ENCODE measurements at places on chromosomes 6 and 20.
A peak's percentile ranks its signal among the peaks of the same experiment; 100 is the strongest.

- no peak for DNase-seq
Measured at GRCh38 chr6:163947276-163947675, 532.8 kb downstream of the QKI start.

- DNase-seq = no peak
Measured at GRCh38 chr20:10919396-10920140, 245.8 kb upstream of the JAG1 start.

DNA sequence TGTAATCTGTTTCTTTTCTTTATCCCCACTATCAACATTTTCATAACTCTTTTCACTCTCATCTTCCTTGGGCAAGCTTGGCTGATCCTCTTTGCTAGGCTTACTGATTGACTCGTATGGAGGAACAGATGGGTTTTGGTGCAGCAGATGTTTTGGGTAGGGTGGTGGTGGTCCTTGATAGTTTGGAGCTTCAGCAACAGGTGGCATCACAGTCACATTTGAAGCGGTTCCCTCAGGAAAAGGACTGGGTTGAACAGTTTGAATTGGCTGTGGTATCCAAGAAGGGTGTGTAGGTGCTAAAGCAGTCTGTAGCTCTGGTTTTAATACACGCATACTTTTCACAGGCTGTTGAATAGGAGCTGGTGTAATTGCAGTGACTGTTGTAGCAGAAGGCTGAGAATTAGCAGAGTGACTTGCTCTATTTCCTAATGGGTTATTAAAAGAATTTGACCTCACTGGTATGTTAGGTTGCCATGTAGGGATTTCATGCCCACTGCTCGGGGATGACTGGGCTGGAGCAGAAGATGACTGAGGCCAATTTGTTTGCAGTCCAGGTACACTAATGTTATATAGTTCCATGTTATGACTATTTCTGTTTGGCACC is 34.5 kb downstream of the LATS1 start:
- DNase-seq = no peak

DNA sequence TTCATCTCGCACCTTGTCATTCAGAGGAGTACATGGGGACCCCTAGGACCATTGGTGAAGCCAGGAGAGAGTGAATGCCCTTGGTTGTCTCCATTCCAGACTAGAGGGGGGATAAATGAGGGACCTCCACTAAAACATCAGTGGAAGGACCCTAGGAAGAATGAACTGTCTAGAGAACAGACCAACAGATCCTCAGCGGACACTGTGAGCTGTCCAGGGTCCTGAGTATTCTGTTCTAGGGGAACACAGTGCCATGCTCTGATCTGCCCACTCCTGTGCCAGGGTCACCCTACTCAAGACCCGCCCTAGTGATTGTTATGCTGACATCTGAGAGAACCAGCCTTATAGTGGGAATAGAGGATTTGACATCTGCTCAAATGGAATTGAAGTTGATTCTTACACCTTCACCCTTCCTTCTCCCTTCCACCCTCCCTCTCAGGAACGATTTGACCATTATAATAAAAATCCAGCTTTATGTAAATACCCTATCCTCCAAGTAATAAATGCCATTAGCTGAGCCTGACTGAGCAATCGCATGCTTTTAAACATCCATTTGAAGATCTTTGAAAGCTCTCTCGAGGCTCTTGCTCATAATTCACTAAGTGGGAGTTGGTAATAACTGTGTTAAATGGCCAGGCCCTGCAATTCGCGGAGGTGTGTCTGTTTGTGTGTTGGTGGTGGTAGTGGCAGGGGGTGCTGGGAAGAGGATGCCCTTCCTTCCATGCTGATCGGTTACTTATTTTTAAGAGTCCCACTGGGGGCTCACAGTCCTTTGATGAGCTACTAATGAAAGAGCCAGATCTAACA is 43.6 kb upstream of the SLC32A1 start:
- DNase-seq = peak; percentile 68

DNA sequence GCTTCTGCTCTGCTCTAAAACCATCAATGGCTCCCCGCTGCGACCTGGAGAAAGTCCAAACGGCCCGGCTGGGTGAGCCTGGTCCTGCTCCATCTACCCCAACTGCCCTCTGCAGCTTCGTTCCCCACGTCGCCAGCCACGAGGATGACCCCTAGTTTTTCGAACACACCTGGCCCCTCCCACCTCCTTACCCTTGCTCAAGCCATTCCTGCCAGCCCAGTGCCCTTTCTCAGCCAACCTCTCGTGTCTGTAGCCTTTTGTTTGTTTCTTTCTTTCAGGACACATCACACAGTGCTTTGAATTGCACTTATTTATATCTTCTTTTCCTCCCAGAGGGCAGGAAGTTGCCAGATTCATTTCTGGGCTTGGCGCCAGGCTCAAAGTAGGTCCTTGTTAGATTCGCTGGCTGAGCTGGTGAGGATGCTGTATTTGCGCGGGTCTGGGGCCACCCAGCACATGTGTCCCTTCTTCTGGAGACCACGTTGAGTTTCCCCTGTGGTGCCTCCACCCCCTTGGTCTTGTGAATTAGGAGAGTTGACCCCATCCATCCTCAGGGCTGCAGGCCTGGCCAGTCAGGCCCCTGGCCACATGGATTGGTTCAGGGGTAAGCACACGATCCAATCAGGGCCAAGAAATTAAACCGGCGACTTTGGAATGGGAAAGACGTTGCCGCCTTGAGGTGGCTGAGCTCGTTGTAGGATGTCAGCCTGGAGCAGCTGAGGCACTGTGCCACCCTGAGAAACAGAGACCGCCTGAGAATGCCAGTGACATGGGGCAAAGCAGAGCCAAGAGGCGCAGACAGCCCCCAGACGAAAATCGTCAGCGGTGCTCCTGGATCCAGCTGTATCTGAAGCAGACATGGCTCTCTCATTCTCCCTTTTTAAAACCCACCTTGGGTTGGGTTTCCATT is 156.0 kb downstream of the CEBPB start:
- peak; percentile 94 for DNase-seq

DNA sequence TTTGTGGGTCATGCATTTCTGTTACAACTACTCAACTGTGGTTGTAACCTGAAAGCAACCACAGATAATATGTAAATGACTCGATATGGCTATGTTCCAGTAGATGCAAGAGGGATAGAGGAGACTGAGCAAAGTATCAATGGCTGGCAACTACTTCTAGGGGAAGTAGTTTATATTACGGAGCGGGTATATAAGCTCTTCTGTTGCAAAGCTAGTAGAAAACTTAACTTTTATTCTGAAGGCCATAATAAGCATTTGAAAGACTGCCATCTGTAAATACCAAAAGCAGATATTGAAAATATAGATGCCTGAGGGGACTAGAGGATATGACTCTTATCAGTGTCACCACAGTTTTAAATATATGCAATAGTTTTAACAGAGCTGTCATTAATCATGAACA is 655.3 kb downstream of the PHF3 start:
- no peak for DNase-seq

- no peak for DNase-seq
Measured at GRCh38 chr6:132763269-132763668, 5.6 kb upstream of the VNN2 start.

GRCh38 chr20:48926821-48927220 is 5.3 kb downstream of the ARFGEF2 start:
- DNase-seq = no peak

- no peak for DNase-seq
Measured at GRCh38 chr20:61960836-61961235, 104.8 kb downstream of the TAF4 start.

DNA sequence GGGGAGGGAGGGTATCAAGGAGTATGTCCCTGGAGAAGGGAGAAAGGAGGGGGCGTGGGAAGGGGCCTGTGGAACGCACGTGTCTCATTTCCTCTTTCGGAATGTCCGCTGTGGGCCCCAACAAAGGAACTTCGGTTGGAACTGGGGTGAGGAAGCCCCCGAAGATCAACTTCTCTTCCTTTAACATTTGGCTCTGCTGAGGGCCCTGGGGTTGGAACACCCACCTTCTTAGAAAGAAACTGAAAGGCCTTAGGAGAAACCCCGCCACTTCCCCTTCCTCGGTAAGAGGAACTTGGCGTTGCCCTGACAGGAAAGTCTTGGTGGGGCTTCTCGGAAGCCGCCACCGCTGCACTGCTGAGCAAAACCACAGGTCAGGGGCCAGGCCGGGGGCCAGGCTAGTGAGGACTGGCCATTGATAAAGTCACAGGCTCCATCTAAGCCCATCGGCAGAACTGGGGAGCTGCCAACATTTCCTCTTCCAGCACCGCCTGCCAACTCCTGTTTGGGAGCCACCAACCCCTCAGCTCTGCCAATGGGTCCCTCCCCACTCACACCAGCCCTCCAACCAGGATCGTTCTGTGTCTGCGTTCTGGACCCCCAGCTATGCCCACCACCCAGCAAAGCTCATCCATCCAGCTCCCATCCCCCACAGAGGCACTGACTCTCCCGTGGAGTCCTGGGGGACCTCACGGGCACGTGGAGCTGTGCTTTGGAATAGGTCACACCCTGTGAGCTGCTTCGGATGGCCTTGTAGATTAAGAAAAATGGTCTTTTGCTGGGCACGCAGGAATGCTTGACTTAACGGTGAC is 44.8 kb downstream of the FGD2 start:
- DNase-seq = no peak

- DNase-seq = no peak
Measured at GRCh38 chr6:33410711-33411631, at the start of gene PHF1. TSS of gene PHF1 (plus strand) at chr6:33411014. CDS start at chr6:33412264, 1,250 bp downstream.

GRCh38 chr6:126064748-126065401 is 78.5 kb downstream of the TRMT11 start:
- no peak for DNase-seq

DNA sequence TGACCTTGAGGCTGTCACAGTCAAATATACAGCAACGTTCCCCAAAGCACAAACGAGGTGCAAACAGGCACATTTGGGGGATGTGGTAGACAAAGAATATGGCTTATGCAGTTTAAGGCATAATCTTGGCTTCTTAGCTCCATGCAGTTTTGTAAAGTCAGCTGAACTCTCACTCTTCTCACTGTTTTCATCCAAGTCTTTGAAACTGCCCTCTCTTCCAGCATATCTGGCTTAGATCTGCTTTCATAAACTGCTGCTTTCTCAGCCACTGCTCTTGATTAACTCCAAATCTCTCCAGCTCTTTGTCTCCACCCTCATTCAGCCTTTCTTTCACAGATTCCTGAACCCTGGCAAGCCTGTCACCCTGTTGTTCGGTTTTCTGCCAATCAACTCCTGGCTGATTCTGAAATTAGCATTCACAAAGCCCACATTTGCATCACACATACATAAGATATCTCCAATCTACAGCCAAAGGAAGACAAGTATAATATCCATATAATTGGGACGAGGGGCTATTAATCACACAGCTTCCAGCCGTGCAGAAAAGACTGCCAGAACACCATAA is 301.1 kb upstream of the RNF217 start:
- DNase-seq = no peak

DNA sequence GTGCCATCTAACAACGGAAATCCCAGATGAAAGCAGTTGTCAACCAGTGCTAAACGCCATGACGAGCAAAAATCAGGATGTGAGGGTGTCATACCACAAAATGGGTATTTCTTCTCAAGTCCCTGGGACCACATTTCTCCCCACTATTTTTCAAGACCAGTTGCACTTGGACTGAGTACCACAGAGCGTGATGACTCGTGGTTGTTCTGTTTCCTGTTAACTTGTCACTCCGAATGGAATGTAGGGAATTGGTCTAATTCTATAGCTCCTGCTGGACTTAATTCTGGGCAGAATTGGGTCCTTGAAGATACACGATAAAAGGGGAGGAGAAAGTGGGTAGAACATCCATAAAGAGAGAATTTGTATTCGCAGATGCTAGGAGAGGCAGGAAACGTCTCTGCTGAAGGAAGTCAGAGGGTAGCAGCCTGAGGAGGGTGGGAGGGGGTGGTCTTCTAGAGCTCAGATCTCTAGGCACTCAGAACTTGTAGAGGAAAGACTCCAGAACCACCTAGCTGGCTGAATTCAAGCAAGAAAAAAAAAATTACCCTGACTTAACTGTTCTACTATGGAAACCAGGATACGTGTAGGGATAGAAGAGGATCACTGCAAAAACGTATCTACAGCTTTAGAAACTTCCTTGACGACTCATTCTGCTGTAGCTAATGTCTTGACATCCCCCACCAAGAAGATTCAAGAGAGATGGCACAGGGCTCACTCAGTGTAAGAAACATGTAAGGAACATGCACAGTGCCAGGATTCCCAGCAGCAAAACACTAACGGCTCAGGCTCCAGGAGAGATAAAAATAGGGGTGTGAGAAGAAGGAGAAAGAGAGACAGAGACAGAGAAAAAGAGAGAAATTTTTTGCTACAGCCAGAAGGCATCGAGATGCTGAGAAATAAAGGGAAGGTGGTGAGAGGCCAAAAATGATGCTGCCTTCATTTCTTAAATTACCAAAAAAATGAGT is 494.7 kb downstream of the CD83 start:
- no peak for DNase-seq

- no peak for DNase-seq
Measured at GRCh38 chr20:50948132-50948785, 10.1 kb downstream of the DPM1 start.

DNA sequence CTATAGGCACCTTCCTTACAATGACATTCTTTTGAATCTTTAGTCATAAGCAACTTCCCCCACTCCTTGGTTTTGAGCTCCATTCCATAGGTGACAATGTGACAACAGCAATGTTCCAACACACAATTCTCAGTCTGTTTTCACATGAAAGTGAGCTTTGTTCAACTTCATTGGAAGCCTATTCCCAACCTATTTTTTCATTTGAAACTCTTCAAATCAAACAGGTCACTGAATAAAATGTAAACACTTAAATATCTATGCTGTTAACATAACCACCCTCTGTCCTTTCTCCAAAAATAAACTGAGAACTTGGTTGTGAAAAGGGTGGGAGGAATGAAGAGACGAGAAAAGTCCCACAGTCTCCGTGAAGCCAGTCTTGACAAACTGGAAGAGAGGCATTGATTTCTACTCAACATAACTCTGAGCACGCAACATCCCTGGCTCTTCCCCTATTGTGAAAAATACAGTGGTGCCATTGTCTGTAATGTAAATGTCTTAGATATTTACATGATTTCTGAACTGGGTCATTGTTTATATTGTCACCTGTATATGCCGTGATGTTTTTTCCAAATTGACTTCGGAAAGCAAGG is 343.1 kb downstream of the TFAP2A start:
- no peak for DNase-seq

DNA sequence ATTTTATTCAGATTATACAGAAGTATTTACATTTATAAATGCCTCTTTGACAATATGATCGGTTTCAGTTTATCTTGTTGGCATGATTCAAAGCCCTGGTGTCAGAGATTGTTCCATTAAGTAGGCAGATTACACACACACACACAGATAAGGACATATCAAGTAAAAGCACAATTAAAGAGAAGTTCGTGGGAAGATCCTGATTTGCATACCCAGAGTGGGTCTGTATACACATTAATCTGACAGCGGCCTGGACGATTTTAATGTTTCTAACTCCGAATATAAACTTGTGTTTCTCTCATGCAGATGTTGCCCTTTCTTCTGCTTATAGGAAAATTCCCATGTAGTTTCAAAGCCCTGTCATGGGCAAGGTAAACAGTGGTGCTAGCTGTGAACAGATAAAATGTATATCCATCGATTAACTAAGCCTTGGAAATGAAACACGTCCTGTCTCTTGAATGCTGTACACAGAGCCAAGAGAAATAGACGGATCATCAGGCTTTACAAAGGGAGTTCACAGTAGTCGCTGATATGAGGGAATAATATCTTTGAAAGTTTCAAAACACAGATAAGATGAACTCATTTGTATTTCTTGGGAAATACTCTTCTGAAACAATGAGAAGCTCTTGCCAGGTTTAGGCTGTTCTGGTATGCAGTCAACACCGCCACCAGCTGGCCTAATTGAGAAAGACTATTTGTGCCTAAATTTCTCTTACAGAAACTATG is 108.2 kb upstream of the GMDS start:
- peak; percentile 27 for DNase-seq

Data from DMS79 treated with DMSO at 0.1 percent for 48 hours (cell line).